Stimulated activated CD4-positive, alpha-beta T cell treated with anti-CD3 and anti-CD28 coated beads, Interleukin-1b, Interleukin-23, amount 100 ng/mL, for 1 hour (primary cell): ENCODE measurements at places on chromosomes 1 and 21.
A peak's percentile ranks its signal among the peaks of the same experiment; 100 is the strongest.

- no peak for DNase-seq
Observed at GRCh38 chr1:153384958-153385580, 5.8 kb downstream of the S100A8 start.

- no peak for DNase-seq
Observed at GRCh38 chr1:1969505-1969900, 34.1 kb downstream of the CFAP74 start.

GRCh38 chr1:44425341-44426082 lies 20.5 kb downstream of the RNF220 start:
- DNase-seq, result no peak

- DNase-seq, result no peak
Observed at GRCh38 chr1:79441238-79441637, 434.7 kb upstream of the ADGRL4 start.

- DNase-seq, result no peak
Observed at GRCh38 chr1:186782791-186783190, 46.0 kb upstream of the PLA2G4A start.

DNA sequence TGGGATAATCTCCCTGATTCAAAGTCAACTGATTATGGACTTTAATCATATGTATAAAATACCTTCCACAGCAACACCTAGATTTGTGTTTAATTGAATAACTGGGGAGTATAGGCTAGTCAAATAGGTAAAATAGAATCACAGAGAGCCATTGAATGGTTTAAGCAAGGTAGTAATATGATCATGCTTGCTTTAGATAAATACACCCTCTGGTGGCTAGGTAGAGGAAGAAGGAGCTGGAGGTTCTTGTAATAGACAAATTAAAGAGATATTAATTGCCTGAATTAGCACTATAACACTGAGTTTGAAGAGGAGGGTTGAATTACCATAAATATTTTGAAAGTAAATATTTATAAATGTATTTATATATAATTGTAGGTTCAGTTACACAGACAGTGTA lies 40.3 kb downstream of the DIRAS3 start:
- DNase-seq, result no peak

- no peak for DNase-seq
Observed at GRCh38 chr1:84462118-84462517, 16.9 kb upstream of the RPF1 start.

DNA sequence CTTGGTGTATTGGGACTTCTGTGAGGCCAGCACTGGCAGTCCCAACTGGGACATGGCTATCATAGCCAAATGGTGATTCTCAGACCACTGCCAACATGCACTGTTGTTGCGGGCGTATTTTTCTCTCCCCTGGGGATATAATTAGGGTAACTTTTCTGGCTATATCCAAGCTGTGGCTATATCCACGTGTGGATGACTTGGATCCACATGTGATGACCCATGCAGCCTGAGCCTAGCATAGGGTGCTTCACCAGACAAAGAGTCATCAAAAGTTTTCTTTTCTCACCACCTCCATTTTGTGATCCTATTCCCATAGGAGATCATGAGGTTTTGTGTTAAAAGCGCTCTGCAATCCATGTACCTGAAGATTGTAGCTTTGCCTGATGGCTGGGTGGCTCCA lies 51.2 kb upstream of the CSF3R start:
- DNase-seq, result no peak

GRCh38 chr1:150464422-150464826 lies 22.8 kb upstream of the TARS2 start:
- peak; percentile 29 for DNase-seq

GRCh38 chr1:217322834-217323233 lies 308.1 kb downstream of the GPATCH2 start:
- no peak for DNase-seq

- no peak for DNase-seq
Observed at GRCh38 chr1:41780322-41780721, 138.4 kb downstream of the HIVEP3 start.

DNA sequence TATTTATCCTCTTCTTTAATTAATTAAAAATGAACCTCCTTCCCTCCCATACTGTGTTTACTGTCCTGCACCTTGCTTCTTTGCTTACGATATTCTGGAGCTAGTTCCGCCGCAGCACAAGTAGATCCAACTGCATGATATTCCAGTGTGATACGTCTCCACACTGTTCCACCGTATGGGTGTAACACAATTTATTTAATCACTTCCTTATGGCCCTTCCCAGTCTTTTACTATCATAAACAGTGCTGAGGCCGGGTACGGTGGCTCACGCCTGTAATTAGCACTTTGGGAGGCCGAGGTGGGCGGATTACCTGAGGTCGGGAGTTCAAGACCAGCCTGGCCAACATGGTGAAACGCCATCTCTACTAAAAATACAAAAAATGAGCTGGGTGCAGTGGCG lies 25.7 kb downstream of the CNST start:
- DNase-seq, result no peak

GRCh38 chr1:50666849-50667248 lies 243.6 kb upstream of the DMRTA2 start:
- no peak for DNase-seq

GRCh38 chr1:163170975-163171676 lies 31.6 kb downstream of the RGS5 start:
- DNase-seq, result no peak

DNA sequence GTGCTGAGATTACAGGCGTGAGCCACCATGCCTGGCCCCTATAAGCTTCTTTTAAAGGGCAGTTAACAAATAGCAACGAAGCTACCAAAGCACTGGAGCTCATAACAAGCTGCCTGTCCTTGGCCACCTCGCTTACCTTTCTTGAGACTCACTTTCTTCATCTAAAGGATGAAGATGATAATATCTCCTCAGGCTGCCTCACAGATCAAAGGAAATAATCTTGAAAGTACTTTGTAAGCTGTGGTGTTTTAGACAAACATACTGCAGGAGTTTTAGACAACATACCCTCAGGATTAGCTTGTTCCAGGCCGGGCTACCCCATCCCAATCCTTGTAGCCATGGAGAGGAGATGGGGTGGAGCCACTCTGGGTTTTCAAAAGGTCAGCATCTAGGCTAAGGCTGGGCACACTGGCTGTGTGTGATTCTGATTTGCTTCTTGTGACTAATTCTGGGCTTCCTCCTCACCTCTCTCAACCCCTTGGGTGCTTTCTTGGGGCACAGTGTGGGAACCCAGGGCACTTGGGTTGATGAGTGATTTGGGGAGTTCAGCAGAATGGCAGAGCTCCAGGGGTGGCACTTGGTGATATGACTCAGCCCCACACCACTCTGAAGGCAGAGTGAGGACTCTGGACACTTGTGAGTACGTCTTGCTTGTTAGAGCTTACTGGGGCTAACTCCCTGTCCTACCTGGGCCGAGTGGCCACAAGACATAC lies 5.2 kb downstream of the GPR25 start:
- DNase-seq, result no peak

DNA sequence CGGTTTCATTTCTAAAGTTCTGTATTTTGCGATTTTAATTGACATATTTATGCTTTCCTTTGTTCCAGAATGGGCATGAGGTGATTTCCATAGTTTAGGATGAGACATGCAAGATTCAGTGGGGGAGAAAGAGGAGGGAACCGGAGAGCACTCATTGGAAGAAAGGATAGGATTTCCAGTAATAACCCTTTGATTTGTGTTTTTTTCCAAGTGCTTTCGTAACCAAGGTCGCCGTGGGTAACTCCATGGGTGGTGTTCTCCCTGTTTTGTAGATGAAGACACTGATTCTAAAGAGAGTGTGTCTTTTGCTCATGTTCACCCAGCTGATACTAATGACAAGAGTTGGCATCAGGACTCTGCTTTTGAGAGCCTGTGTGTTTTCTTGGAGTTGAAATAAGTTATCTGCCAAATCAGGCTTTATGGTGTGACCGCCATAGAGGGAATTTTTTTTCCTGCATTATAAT lies 170.1 kb downstream of the DHRS3 start:
- DNase-seq, result no peak

- DNase-seq, result no peak
Observed at GRCh38 chr1:243315893-243316292, 60.1 kb downstream of the SDCCAG8 start.

- no peak for DNase-seq
Observed at GRCh38 chr1:219659005-219659600, 46.2 kb upstream of the ZC3H11B start.

DNA sequence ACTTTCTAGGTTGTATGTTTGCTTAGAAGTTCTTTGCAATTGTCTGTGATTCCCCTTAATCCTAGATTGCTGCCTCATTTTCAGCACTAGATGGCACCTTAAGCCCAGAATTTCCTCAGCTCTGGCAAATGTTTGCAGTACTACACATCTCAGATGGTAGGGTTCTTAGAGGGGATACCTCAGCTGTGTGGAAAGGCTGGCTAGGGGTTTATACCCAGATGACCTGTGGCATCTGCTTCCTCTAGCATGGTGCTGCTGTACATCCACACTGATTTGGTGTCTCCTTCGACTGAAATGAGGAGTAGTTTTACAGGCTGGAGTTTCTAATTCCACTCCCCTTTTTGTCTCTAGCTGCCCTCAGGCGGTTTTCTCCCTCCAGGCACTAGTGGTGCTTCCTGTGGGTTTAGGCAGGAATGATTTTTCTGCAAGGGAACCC lies 23.5 kb downstream of the ASB17 start:
- no peak for DNase-seq

- DNase-seq, result no peak
Observed at GRCh38 chr1:44890007-44890406, 47.0 kb upstream of the PTCH2 start.
